Sciatic nerve (tissue), 2 donors: ENCODE measurements at places on chromosomes 3 and 15.

- no peak for DNase-seq
Measured at GRCh38 chr15:80999623-81000036, 1.1 kb upstream of the TLNRD1 start.

- DNase-seq: no peak
Measured at GRCh38 chr3:107184375-107184774, 192.9 kb upstream of the CCDC54 start.

DNA sequence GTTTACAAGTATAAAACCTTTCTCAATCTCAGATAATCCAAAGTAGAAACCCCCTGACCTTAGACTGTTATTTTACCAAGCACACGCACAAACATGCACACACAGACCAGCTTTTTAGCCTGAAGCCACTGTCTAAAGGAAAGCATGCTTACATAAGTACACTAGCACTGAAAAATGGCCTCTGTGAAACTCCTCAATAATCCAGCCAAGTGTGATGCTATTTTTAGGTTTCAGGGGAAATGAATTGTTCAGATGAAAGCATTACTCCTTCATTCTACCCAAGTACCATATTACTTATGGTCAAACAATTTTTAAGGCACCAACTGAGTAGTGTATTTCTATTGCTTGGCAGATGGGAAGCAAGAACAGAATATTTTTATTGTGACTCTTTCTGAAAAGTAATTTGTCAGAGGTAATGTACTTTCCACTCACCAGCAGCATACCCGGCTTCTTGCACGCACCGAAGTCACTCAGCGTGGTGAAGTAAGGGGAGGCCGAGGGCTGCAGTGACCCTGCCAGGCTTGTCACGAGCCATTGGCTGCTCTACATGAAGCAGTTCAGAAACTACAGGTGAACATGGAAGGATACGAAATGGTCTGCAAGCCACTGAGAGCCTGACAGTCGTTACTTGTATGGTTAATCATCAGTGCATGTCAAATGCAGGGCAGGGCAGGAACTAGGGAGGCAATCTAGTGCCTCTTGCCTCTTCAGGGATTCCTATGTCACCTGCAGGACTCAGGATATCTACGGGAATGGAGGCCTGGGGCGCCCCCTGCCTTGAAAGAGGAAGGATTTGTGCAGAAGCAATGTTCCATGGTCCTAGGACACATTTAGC, 106.7 kb downstream of the GABRB3 start:
- DNase-seq: no peak

DNA sequence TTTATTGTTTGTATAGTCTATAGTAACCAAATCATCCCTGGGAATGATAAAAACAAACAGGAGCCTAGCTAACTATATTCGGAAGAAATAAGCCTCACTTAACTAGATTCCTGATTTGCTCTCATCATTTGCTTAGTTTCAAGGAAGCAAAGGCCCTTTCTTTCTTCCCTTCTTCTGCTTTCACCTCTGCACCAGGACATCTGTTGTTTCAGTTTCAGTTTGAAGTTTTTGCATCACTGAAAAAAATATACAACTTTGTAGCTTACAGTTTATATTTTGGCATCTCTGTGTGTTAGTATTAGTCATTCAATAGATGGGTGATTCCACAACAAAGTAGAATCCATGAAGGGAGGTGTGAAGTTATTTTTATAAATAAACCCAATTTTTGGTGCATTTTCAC, 113.6 kb upstream of the SNTN start:
- DNase-seq: no peak

- DNase-seq: no peak
Measured at GRCh38 chr3:136728918-136729317, 23.3 kb downstream of the STAG1 start.

DNA sequence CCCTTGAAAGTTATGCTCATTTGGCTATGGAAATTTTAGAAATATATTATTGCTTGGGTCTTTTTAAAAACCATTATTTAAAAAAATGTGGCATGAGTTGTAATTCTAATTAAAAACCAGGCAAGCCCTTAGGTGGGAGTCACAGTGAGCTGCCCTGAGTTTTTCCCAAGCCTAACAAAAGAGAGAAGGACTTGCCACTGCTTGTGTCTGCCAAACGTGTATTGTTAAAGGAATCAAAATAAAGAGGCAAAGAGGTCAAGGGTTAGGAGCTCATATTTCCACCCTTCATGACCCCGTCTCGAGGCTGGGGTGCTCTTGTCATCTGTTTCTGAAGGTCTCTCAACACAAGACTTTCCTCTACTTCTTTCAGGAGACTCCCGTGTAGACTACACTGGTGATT, 321.1 kb downstream of the ZIC1 start:
- DNase-seq: no peak

- no peak for DNase-seq
Measured at GRCh38 chr3:52771702-52772101, 962 bp upstream of the NEK4 start.

DNA sequence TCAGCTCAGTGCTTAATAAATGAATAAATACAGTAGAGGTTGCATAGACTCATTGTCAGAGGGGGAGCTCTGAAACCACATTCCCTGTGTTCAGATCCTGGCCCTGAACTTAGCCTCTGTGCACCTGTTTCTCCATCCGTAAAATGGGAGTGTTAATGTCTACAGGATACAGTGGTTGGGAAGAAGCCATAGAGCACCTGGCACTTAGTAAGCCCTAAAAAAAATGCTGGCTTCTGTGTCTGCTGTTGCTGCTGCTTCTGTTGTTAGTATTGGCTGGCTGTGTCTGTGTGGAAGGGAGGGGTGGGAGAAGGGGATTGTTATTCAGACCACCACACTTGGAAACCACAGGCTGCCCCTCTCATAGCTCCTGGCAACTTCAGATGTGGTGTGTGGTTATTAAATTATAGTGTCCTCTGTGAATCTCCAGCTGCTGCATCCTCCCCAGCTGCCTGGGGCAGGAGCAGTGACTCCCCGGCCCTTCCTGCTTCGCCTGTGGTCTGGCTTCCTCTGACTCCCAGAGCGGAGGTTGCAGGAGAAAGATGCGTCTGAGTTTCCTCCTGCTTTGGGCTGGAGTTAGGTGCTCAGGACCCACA, 31.0 kb downstream of the FGD5 start:
- peak; percentile 12 for DNase-seq

GRCh38 chr3:161600173-161600572, 103.6 kb downstream of the OTOL1 start:
- no peak for DNase-seq

DNA sequence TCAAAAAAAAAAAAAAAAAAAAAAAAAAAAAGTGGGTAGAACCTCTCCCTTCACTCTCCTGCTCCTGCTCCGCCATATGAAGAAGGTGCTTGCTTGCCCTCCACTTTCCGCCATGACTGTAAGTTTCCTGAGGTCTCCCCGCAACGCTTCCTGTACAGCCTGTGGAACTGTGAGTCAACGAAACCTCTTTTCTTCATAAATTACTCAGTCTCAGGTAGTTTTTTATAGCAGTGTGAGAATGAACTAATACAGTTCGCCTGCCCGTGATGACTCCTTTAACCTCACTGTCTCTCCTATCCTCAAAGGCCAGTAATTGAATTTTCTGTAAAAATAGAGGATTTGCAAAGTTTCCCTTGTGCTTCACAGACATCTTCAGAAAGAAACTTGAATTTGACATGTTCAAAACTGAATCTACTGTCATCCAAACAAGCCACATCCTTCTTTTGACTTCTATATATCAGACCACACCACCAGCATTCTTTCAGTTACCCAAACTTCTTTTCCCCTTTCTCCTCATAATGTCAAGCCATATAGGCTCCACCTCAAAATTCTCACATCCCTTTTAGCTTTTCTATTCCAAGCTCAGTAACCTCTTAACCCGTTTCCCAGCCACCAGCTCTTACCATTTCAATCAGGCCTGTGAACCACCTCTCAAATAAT, 44.3 kb downstream of the P2RY1 start:
- no peak for DNase-seq

- no peak for DNase-seq
Measured at GRCh38 chr3:48686538-48687219, 964 bp upstream of the NCKIPSD start.

DNA sequence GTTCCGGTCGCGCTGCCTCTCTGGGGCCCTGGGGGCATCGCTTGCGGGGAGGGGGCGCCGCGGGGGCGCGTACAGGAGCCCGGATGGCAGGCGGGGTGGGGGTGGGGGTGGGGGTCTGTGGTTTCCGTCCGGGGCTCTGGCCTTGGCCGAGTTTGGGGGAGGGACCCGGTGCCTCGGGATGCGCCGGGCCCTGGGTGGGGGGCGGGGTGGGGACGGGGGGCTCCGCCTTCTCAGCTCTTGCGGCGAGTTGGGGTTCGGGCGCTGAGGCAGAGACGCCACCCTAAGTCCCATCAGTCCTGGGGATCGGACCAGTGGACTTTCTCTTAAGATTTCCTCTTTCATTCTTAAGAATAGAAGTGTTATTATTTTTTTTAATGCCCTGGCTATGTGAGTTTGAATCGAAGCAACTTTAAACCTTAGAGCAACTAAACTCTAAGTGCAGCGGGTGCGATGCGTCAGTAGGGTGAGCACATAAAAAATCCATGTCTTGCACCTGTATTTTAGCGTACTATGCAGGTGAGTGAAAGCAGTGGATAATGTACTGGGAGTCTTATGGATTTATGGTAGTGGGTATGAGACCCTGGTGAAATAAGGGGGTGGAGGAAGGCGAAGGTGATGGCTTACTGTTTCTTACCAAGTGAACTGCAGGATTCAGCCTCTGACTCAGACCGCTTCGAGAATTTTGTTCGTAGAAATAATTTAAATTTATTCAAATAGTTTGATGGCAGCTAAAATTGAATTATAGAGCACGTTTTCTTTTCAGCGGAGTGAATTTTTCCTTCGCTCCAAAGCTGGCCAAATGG, 762 bp downstream of the CTNNB1 start:
- DNase-seq: peak; percentile 71

GRCh38 chr15:47742334-47742733, 25.0 kb downstream of the SEMA6D start:
- DNase-seq: no peak

GRCh38 chr3:195597229-195597628, 13.5 kb upstream of the APOD start:
- no peak for DNase-seq

DNA sequence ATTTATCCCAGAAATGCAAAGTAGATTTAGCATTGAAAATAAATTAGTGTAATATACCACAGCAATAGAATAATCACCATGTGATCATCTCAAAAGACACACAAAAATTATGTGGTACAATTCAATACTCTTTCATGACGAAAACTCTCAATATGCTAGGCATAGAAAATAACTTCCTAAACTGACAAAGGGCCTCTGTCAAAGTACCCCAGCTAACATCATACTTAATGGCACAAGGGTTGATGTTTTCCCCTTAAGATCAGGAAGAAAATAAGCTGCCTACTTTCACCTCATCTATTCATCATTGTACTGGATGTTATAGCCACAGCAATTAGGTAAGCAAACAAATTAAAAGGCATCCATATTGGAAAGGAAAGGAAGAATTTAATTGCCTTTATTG, 22.7 kb upstream of the NIPA2 start:
- no peak for DNase-seq

- no peak for DNase-seq
Measured at GRCh38 chr15:39448409-39448808, 132.5 kb upstream of the THBS1 start.

GRCh38 chr3:197501879-197502620, 53.7 kb downstream of the BDH1 start:
- no peak for DNase-seq

GRCh38 chr3:10725846-10726245, 90.2 kb upstream of the SLC6A11 start:
- DNase-seq: no peak

- DNase-seq: no peak
Measured at GRCh38 chr3:141089339-141090152, 38.4 kb downstream of the SPSB4 start.

- DNase-seq: no peak
Measured at GRCh38 chr3:52722491-52722890, 16.6 kb downstream of the SPCS1 start.

- DNase-seq: no peak
Measured at GRCh38 chr3:32098528-32098927, 7.9 kb upstream of the GPD1L start.

DNA sequence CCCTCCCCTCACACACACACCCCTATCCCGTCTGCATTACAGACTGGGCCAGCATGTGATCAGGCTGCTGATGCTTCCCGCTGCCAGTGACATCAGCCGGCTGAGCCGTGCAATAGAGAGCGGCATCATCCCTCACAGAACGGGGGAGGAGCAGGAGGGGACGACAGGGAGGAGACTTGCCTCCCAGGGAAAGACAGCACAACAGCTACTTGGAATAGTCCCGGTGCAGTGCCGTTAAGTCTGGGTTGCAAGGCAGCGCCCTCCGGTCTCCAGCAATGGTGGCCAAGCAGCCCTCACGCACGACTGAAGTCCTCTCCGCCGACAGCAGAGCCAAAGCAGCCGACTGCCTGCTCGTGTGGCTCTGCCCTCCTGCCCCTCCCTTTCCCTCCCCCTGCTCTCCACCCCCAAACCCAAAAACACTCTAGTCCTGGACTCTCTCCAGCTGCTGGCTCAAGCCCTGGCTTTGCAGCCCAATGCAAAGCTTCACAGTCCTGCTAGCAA, 31.5 kb upstream of the RPS17 start:
- DNase-seq: peak; percentile 77

DNA sequence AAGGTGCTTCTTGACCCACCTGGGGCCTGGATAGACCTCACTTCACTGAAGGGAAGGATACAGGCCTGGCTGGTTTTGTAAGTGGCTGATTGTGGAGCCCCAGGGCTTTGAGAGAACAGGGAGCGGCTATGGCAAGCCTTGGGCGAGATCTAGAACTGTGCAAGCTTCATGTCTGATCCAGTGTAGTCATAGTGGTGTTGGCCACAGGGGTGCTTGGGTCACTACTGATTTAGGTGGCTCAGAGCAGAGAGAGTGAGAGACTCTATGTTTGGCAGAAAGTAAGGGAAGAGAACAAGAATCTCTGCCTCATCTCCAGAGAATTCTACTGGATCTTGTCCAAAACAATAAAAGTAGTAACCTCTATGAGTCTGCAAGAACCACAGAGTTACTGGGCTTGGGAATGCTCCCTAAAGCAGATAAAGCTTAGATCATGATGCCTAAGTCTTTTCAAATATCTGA, 394.2 kb upstream of the EPHA3 start:
- DNase-seq: no peak
